ENCODE measurements at places on chromosomes 11 and 22.

DNA sequence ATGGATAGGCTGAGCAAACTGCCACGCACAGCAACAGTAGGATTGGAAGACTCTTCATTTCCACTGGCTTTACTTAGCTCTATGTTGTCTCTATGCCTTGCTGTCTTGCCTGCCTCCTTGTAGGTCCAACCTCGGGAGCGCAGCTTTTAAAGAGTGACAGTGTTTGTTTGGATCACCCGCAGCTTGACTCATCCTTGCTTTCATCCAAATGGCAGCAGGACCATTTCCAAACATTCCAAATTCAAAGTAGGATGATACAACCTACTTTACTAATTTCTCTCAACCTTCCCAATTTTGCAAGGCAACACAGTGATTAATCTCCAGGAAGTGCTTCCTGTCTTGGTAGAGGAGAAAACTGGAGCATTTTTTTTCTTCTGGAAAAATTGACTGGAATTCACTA lies at the start of gene MMP3:
MMP3 (minus strand) TSS at position 121 of the 400 bp plus-strand sequence; CDS start at position 58, 63 bp downstream.
- no peak for DNase-seq

DNA sequence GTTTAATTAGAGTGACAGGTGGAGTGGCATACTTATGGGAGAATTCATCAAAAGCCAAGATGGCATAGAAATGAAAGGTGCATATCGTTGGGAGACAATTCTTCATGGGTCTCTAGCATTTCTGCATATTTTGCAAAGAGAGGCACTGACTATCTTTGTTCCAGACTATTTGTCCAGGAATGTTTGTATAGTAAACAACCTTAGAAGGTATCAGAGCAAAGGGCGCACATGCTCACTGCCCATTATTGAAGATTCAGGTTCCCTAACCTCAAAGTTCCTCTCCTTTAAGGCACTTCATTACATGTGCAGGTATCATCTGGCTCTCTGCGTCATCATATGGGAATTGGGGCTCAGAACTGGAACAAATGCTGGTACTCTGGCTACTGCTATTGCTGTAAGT lies 4.7 kb upstream of the NEU3 start:
- no peak for DNase-seq

- no peak for DNase-seq
Observed at GRCh38 chr22:19832476-19833108, 22.1 kb downstream of the GNB1L start.

- no peak for DNase-seq
Observed at GRCh38 chr11:109423466-109424190, 1.6 kb downstream of the C11orf87 start.

GRCh38 chr11:86978756-86979608 lies 23.8 kb upstream of the FZD4 start:
- DNase-seq, result peak; percentile 38

GRCh38 chr11:75503531-75504099 lies 22.1 kb downstream of the GDPD5 start:
- no peak for DNase-seq

- DNase-seq, result no peak
Observed at GRCh38 chr11:64107303-64107702, 58.6 kb downstream of the MACROD1 start.
